Effector memory CD4-positive, alpha-beta T cell (primary cell): ENCODE measurements at places on chromosomes 3 and 15.

- H3K36me3 ChIP-seq = peaks cover 7% of the 10 kb centered on the region
- H3K27me3 ChIP-seq = no peaks in the 10 kb centered on the region
- H3K4me3 ChIP-seq = no peak overlapping the region
- H3K4me1 ChIP-seq = no peaks in the 10 kb centered on the region
- no peak for DNase-seq
Measured at GRCh38 chr3:107753494-107753893, 230.7 kb downstream of the BBX start.

DNA sequence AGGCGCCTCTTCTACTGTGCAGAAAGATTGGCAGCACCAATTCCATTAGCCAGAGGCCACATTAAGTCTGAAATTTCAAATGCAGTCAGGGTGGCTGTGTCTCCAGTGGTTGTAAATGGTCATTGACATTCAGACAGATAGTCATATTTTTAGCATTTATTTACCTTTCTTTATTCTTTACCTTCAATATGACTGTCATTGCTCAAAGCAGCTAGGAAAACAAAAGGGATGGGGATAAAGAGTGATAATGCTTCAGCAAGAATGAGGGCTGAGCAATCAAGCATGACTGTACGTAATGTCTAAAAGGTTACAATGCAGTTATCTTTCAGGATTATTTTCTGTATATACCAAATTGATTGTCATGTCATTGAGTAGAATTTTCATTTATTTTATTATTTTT is 360.4 kb downstream of the EFHB start:
- no peak overlapping the region for H3K27ac ChIP-seq
- H3K36me3 ChIP-seq = no peaks in the 10 kb centered on the region
- DNase-seq = no peak
- no peaks in the 10 kb centered on the region for H3K27me3 ChIP-seq
- no peaks in the 10 kb centered on the region for H3K4me1 ChIP-seq

DNA sequence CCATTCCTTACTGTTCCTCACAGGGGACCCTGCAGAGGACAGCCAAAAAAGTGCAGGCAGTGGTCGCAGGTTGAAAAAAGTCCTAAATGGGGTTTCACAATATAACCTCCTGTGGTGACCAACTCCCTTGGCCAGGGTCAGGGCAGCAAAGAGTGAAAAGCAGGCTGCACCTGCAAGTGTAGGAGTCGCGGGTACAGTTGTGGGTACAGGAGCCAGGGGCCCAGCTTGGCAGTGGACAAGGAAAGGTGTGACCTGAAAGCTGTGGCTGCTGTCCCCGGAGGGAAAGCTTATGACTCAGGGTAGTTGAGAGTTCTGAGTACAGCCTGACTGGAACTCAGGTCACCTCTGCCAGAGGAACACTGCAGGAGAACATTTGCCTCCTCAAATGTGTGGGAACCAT is 1114.1 kb downstream of the ROBO2 start:
- no peak for DNase-seq
- H3K27me3 ChIP-seq = no peaks in the 10 kb centered on the region
- H3K4me3 ChIP-seq = no peak overlapping the region
- no peaks in the 10 kb centered on the region for H3K36me3 ChIP-seq
- no peaks in the 10 kb centered on the region for H3K4me1 ChIP-seq
- no peak overlapping the region for H3K27ac ChIP-seq

DNA sequence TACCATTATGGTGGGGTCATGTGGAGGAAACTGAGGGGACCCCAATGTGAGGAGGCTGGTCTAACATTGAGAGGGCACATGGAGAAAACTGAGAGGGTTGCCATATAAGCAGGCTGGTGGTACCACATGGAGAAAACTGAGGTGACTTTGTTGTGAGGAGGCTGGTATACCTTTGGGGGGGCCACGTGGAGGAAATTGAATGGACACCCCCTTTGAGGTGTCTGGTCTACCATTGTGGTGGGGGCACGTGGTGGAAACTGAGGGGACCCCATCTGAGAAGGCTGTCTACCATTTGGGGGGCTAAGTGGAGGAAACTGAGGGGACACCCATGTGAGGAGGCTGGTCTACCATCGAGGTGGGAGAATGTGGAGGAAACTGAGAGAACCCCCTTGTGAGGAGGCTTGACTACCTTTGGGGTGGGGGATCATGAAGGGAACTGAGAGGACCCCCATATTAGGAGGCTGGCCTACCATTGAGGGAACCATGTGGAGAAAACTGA is 163.8 kb downstream of the FBLN2 start:
- H3K27ac ChIP-seq = no peak overlapping the region
- no peak for DNase-seq
- H3K36me3 ChIP-seq = no peaks in the 10 kb centered on the region
- H3K4me1 ChIP-seq = no peaks in the 10 kb centered on the region

GRCh38 chr15:65328506-65329287 is 24.2 kb downstream of the RNU5B-1 start:
- DNase-seq = no peak
- no peaks in the 10 kb centered on the region for H3K27me3 ChIP-seq
- no peaks in the 10 kb centered on the region for H3K36me3 ChIP-seq
- H3K4me3 ChIP-seq = no peak overlapping the region

DNA sequence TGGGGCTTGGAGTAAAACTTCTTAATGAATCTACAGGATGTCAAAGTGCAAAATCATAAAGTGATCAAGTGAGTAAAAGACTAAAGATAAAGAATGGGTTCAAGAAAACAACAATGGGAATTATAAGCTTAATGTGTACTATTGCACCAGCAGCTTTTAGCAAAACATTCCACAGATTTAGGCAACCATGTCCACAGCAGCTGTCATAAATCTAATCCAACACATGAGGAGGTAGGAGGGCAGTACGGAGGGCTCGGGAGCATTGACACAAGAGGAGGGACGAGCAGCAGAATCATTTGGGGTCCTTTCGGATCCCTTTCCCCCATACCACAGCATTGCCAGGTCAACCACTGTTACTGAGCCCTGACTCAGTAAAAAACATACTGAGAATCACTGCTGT is 464.3 kb upstream of the WNT5A start:
- H3K4me3 ChIP-seq = no peak overlapping the region
- H3K36me3 ChIP-seq = no peaks in the 10 kb centered on the region
- no peak overlapping the region for H3K27ac ChIP-seq

DNA sequence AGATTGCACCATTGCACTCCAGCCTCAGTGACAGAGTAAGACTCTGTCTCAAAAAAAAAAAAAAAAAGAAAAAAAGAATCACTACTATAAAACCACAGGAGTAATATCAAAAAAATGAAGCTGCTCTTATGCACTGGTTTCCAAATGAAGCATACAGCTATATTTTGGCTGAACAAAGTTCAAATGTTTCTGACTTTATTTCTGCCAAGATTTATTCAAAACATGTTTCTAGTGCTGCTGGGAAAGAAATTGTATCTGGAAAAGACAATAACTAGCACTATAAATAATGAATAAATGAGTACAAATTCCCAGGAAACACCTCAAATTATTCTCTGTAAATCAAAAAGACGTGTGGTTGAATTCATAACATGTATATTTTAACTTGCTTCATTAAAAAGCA is 102.5 kb upstream of the MME start:
- H3K27ac ChIP-seq = no peak overlapping the region
- no peaks in the 10 kb centered on the region for H3K4me1 ChIP-seq
- H3K27me3 ChIP-seq = no peaks in the 10 kb centered on the region
- no peak overlapping the region for H3K4me3 ChIP-seq
- H3K36me3 ChIP-seq = no peaks in the 10 kb centered on the region
- no peak for DNase-seq

DNA sequence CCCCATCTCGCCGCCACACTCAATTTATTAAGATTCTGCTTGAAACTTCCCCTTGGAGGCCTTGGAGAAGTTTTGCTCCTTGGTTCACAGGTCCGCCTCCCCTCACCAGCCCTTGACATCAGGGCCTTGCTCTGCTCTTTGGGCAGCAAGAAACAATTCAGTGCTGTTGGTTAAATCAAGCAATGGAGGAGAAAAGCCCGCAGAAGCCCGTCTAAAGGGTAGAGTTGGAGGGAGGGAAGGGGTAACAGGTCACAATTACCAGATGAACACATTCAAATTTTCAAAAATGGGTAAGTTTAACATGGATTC is 429 bp downstream of the PARP9 start:
- H3K27me3 ChIP-seq = no peaks in the 10 kb centered on the region
- peaks cover 31% of the 10 kb centered on the region for H3K4me1 ChIP-seq
- peak overlapping the region; percentile 91 for H3K4me3 ChIP-seq
- H3K36me3 ChIP-seq = peaks cover 33% of the 10 kb centered on the region
- no peak for DNase-seq
